ENCODE measurements at places on chromosomes 4 and X.

DNA sequence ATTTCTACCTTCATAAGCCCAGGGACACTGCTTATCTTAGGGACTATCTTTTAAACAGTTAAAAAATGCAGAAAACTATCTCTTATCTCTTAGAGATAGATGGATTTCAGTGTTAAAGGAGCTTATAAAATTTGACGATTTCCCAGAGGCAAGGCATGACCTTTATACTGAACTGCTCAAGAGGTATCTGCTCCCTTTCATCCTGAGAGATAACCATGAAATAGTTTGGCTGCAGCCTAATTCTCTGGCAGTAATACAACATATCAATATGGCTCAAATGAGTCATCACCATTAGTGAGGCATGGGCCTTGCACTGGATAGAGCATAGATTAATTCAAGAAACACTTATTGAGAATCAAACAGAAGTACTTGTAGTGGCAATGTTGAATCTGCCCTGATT is 348.2 kb upstream of the GRIA3 start:
- DNase-seq: no peak

- DNase-seq: no peak
Measured at GRCh38 chrX:21934414-21934813, 6.1 kb upstream of the SMS start.

DNA sequence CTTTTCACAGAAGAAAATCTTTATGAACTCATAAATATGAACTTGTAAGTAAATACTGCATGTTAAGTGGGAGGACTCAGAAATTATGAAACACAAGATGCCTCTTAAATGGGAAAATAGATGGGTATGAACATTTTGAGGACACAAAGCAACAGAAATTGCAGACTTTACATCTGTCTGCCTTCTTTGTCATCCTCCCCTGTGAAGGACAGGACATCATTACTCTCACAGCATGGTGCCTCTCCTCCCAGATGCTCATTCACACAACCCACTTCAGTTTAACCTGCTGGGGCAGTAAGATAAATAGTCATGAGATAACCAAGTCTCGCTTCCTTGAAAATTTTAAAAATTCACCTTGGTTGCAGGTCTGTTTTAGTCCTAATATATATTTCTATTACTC is 144.5 kb downstream of the APBB2 start:
- DNase-seq: no peak

GRCh38 chr4:169934794-169935429 is 91.3 kb downstream of the MFAP3L start:
- no peak for DNase-seq

- no peak for DNase-seq
Measured at GRCh38 chr4:38242822-38243387, 282.7 kb downstream of the PTTG2 start.

DNA sequence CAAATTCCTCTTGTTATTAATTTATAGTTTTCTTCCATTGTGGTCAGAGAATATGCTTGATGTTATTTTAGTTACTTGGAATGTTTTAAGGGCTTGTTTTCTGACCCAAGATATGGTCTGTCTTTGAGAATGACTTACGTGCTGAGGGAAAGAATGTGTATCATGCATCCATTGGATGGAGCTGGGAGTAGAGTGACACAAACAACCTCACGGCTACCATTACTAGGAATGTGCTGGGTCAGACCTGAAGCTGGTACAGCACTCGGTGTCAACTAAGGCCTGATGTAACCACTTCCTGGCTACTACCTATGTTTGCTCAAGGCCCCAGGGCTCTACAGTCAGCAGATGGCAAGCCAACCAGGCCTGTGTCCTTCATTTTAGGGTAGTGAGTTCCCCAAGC is 257.8 kb downstream of the FAT4 start:
- no peak for DNase-seq

- DNase-seq: no peak
Measured at GRCh38 chr4:58749206-58749605, 1639.0 kb upstream of the IGFBP7 start.

GRCh38 chr4:11624370-11624769 is 195.7 kb upstream of the HS3ST1 start:
- no peak for DNase-seq

DNA sequence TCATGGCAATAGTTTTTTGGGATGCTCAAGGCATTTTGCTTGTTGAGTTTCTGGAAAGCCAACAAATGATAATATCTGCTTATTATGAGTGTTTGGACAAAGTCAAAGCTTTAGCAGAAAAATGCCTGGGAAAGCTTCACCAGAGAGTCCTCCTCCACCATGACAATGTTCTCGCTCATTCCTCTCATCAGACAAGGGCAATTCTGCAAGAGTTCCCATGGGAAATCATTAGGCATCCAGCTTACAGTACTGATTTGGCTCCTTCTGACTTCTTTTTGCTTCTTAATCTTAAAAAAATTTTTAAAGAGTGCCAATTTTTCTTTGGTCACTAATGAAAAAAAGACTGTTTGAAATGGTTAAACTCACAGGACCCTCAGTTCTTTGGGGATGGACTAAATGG is 136.3 kb downstream of the UBE2K start:
- DNase-seq: peak; percentile 15

- DNase-seq: no peak
Measured at GRCh38 chr4:21474195-21474594, 474.4 kb downstream of the KCNIP4 start.

DNA sequence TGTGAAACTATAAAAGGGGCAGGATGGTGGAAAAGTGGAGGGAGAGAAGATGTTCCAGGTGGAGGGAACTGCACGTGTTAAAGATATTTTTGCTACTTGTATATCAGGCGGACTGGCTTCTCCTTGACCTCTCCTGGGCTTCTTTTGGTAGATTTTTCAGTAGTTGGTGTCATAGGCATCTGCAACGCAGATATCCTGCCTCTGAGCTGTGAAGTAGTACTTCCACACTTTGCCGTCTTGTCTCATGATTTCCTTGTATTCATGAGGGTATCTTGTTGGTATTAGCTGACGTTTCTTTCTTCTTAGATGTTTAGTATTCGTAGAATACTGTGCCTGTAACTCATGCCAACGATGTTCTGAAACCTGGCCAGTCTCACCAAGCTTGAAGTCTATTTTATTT is 81.0 kb downstream of the WWC2 start:
- DNase-seq: no peak

- DNase-seq: no peak
Measured at GRCh38 chr4:151294833-151295496, 18.0 kb downstream of the PRSS48 start.

DNA sequence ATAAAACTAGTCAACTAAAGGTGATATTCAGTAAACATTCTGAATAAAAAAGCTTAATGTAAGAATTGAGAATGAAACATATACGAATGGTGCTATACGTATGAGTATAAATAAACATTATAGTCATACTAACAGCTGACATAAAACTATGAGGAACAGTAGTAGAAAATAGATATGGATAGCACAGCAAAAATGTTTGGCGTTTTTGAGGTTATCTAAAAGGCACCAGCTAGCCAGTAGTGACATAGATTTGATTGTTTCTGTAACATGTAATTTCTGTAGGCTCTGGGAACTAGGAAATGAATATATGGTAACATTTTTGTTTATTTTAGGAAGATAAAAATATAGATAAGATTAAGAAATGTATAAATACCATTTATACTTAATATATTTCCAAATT is 69.3 kb downstream of the SNX25 start:
- DNase-seq: no peak

GRCh38 chr4:6562931-6563901 is 11.8 kb upstream of the MAN2B2 start:
- peak; percentile 7 for DNase-seq

GRCh38 chrX:96989830-96990571 is 106.3 kb downstream of the RPA4 start:
- DNase-seq: no peak
